ENCODE measurements at places on chromosomes 6 and 20.
A peak's percentile ranks its signal among the peaks of the same experiment; 100 is the strongest.

GRCh38 chr6:150286460-150286859 is 82.4 kb upstream of the IYD start:
- no peak for DNase-seq

GRCh38 chr20:32312718-32313424 is 35.4 kb downstream of the KIF3B start:
- no peak for DNase-seq

DNA sequence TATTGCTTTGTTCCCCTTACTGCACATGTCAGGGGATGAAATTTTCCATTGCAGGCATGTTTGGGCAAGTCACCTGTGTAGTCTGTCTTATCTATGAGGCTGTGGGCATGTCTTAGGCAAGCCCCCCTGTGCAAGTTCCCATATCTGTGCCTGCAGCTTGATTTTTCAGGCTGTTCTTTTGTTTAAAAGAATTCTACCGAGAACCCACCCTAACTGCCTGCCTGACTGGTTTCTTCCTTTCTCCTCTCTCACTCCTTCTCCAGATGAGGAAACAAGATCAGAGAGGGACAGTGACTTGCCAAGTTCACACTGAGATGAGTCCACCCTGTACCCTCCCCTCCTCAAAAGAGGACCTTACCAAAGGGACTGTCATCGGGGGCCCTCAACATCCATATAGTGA is 11.0 kb downstream of the TREML2 start:
- no peak for DNase-seq

DNA sequence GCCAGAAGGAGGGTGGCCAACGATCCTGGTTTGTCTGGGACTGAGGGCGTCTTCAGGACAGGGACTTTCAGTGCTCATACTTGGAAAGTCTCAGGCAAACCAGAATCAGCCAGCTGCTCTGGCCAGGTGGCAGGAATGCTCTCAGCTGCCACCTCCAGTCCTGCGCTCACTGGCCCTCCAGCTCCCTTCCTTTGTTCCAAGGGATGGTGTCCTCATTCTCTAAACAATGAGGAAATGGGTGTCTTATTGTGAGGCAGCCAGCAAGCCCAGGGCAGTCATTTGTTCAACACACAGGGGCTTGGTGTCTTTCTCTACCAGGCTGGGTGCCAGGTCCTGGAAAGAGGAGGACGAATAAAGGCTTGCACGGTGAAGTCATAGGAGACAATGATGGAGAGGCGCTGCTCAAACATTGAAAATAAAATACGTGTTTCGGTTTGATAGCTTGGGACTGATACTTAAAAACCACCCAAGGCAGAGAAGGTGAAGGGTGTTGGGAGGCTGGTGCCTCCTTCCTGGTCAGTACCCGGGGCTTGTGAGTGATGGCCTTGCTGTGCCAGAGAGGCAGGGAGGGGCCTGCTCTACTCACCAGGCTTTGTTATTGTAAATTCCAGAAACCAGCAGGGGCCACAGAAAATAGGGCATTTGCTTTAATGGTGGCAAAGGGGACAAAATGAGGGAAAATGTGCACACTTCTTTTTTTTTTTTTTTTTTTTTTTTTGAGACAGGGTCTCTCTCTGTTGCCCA is 11.3 kb upstream of the TMEM181 start:
- peak; percentile 52 for DNase-seq

GRCh38 chr6:1590580-1590979 is 19.1 kb upstream of the FOXC1 start:
- DNase-seq = no peak

GRCh38 chr20:37327748-37328147 is 18.2 kb upstream of the SRC start:
- DNase-seq = peak; percentile 34

GRCh38 chr6:22878324-22878701 is 308.9 kb downstream of the HDGFL1 start:
- no peak for DNase-seq

DNA sequence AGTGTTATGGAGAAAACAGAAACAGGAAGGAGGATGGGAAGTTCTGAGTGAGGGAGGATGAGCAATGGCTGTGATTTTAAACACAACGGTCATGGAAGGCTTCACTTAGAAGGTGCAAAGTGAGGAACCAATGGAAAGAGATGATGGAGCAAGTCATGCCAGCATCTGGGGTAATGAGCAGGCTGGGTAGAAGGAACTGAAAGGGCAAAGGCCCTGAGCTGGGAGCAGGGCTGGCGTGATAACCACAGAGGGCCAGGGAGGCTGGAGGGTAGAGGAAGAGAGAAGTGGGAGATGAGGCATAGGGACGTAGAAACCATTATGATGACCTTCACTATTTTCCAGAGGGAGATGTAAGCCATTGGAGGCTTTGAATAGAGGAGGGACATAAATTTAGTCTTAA is 43.6 kb downstream of the NHLRC1 start:
- DNase-seq = no peak

DNA sequence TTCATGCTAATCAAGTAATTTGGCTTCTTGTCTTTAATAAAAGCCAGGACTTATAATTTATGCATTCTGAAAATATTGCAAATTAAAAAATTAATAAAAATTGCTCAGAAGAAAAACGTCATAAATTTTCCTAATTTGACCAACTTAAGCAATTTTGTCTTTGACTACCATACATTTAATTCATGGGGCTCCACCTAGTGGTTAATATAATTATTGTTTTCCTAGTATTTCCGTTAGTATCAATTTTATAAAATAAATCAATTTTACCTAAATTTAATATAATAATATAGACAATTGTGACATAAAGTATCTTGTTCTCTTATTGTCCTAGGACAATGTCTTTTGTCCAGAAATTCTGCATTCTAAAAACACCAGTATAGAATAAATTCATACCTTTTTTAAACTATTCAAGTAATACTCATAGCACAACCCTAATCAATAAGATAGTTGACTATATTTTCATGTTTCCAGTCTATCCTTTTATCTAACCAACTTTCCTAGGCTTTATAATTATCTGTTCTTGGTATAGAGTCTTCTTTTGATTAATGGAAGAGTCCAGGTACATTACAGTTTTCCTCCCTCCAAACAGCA is 319.9 kb downstream of the TRDN start:
- no peak for DNase-seq

DNA sequence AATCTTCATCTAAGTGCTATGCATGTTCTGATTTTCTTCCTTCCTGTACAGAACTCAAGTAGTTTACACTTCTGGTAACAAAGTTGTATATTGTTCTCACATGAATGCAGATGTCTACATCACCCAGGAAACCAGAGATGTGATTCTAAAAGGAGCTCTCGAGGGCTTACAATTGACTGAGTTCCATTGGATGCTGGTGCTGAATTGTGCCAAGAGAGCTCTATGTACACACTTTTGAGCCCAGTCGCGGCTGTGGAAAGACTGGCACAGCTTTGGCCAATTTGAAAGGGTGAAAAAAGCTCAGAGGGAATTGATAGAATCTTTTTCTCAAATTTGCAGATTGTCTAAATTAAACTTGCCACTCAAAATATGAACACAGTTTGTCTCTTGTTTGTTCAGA is 340.7 kb downstream of the LMBRD1 start:
- DNase-seq = no peak

GRCh38 chr20:635893-636338 is 17.1 kb downstream of the SRXN1 start:
- no peak for DNase-seq

- no peak for DNase-seq
These were observed 626.8 kb downstream of the COL12A1 start for GRCh38 chr6:74579047-74579446.

DNA sequence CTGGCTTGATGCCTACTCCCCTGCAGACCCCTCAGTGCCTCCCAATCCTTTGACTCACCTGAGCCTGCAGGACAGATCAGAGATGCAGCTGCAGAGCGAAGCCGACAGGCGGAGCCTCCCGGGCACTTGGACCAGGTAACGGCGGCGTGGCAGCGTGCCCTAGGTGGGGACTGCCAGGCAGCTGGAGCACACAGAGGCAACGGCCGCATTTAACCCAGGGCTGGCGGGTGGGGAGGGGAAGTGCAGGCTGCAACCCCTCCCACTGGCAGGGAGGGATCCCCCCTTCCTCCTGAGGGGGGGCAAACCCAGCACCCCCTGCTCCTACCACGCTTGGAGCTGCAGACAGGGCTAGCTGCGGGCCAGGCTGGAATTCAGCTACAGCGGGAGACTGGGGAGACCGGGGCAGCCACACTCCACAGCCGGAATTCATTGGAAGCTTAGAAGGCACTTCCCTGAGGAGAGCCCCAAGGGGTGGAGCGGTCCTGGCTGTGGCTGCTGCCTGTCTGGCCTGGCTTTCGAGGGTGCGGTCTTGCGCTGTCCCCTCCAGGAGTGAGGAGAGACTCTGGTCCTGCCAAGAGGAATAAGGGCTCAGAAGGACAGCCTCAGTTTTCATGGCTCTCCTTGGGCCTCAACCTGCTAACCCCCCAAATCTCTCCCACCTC is at the start of gene MATN4:
Gene MATN4, minus strand, starts transcription at position 183 of the 662 bp plus-strand sequence. CDS start 2,717 bp downstream, outside the sequence.
- DNase-seq = no peak

DNA sequence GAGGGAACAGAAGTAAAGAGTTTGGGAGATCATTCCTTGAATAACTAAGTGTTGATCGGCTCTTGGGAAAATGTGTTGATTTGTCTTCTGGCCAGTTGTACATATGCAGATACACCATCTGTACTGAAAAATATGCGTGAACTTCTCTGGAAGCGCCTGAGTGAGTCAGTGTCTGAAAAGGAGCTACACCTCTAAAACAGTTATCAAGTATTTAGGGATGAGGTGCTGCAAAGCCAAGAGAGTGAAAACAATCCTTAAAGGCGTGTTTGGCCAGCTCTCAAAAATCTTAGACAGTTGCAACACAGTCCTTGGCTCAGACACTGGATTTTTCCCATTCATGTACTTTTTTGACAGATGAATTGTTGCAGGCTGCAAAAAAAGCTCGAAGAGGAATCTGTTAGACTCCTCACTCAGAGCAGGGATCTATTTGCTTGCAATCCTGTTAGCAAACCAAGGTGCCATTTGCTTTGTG is 61.3 kb downstream of the BMP6 start:
- no peak for DNase-seq

GRCh38 chr6:181049-181654 is 111.1 kb upstream of the DUSP22 start:
- no peak for DNase-seq

GRCh38 chr20:47309394-47309793 is 47.1 kb downstream of the ZMYND8 start:
- DNase-seq = no peak

- no peak for DNase-seq
These were observed 20.4 kb downstream of the USP49 start for GRCh38 chr6:41874741-41875140.

- peak; percentile 66 for DNase-seq
These were observed 614.5 kb downstream of the PKHD1 start for GRCh38 chr6:51472745-51473487.

DNA sequence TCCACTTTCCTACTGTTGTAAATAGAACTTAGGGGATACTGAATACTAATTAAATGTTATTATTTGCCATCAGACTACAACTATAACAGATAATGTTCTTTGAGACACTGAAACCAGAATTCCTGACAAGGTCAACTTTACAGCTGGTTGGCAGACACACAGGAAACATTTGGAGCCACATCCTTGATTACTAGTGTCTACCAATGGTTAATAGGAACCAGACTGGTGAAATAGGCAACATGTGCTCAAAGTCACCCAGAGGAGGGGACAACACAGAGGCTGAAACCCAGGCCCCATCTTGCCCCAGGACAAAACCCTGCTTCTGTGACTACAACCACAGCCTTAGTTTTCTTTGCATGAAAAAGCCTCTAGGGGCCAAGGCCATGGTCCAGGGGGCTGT is 47.8 kb upstream of the NT5E start:
- DNase-seq = no peak

DNA sequence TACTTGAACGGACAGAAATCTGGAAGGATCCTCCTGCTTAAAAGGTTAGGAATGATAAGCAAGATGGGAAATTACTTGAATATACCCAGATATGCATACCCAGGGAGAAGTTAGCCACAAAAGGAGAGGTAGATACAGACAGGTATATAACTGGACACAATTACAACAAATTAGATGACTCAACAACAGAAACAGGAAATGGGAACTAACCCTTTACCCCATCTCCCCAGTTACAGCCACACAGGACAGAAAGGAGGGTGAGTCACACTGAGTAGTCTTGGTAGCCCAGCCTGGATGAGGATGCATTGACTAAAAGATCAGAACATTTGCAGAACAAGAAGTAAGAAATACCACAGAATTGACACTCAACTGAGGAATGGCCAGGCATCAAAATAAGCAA is 61.2 kb downstream of the C6orf52 start:
- DNase-seq = no peak

DNA sequence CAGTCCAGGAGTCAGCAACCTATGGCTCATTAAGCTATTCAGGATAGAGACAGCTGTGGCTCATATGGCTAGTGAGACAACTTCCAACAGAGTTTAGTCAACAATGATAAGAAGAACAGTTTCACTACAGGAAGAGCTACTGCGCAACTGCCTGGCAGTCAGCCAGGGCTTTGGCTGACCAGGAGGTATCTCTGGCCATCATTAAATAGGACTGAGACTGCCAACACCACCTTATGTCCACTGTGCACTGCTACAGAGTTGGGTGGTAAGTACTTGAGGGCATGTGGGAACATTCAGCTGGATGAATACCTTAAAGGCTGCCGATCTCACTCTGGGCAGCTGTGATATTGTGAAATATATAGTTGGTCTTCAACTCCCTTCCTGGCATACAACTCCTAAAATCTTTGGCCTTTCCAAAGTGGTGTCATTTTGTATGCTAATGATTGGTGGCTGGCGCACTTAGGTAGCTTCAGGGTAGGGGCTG is 52.2 kb upstream of the FAM83C start:
- no peak for DNase-seq

DNA sequence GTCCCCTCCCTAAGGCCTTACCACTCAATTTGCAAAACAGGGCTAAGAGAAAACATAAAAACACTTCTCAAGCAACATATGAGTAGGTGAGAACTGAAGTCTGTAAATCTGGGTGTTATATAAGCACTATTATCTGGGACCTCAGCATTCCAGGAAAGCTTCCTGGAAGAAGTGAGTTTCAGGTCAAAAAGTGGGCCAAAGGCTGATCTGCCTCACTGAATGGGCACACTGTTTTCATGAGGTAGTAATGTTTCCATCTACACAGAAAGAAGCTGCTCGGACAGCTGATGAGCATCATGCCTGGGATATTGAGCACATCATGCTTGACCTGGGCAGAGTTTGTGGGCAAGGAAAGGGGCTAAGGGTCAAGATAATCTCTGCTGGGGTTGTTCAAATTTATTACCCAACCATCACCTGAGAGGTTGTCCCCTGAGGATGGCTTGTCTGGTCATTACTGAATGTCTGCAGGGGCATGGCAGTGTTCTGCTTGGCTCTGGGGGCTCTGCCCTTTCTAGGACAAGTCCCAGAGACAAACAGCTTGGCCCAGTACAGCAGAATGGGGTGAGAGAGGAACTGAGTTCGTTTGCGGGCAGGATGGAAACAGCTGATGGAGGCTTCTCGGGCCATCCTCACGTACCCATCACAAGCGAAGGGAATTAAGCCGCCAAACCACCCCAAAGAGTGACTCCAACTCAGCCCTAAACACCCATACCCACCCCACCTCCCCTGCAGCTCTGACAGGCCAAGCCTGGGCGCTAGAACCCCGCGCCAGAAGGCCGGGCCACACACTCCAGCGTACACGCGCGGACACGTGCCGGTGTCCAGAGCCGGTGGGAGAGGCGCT is 1.2 kb upstream of the SYNJ2 start:
- no peak for DNase-seq
